Esophagus mucosa (tissue), 1 donor: ENCODE measurements at places on chromosomes 11 and 22.

- ATAC-seq = no peak
Observed at GRCh38 chr11:123698546-123699127, 42.8 kb downstream of the ZNF202 start.

GRCh38 chr11:121292495-121293287 is at the start of gene SC5D:
TSS of gene SC5D (plus strand) at chr11:121292771. CDS start at chr11:121303376, 10,605 bp downstream.
- peak; percentile 100 for ATAC-seq

GRCh38 chr11:636511-637332 is at the start of gene DRD4:
TSS of gene DRD4 (plus strand) at chr11:637269. CDS start at chr11:637305, 36 bp downstream.
- peak; percentile 31 for ATAC-seq

GRCh38 chr11:35477901-35478300 is 47.5 kb downstream of the PAMR1 start:
- ATAC-seq = no peak

DNA sequence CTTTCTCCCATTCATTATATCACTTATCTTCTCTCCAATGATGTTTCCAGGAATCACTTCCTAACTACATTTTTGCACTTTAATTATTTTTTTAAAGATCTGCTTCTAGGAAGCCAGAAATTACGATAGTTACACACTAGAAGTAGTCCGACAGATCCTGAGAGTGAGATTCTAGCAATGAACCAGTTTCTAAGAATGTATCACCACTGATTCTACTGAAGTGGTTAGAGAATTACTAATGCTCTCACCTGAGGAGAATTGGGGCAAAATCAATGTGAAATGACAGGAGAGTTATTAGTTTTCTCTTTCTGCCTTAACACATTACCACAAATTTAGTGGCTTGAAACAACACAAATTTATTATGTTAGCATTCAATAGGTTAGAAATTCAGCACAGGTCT is 241.2 kb downstream of the CASP12 start:
- ATAC-seq = no peak

DNA sequence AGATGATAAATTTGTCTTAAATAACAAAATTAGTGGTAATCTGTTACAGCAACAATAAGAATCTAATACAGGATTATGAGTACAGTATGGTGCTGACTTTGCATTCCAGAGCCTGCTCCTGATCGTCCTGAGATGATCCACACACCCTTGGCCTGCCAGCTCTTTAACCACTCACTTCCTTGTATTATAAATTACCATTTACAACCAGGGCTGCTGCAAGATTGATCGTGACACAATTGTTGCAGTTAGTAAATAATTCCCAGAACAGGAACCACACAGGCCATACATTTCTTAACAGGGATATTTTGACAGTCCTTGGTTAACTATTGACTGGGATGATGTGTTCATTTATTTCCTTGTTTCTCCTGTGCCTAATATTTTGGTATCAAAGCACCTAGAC is 3.8 kb upstream of the CBLIF start:
- ATAC-seq = peak; percentile 51
